B cell (primary cell): ENCODE measurements at places on chromosomes 4 and X.

DNA sequence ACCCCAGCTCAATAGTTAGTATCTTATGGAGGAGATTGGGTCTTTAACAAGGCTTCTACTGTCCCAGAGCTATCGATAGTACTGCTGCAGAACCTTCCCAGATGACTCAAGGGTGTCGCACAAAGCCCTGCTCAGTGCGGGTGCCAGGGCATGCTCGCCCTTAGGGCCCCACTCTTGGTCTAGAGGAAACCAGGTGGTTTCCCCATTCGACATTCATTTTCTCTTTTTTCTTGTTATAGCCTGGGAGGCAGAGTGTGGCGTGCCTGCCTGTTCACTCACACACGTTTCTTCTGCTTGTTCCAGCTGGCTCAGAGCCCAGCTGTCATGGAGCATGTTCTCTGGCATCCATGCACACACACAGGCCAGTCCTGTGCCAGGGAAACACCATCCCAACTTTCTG, 144.5 kb downstream of the SMIM20 start:
- H3K4me1 ChIP-seq = no peaks in the 10 kb centered on the region
- H3K36me3 ChIP-seq = no peaks in the 10 kb centered on the region
- DNase-seq = no peak
- no peaks in the 10 kb centered on the region for H3K27me3 ChIP-seq
- H3K27ac ChIP-seq = no peak overlapping the region
- H3K4me3 ChIP-seq = no peak overlapping the region

GRCh38 chr4:163473576-163473975, at the start of gene TKTL2:
TSS of gene TKTL2 (minus strand) at chr4:163473754. CDS start at chr4:163473734, 20 bp downstream.
- no peak within 1 kb of the TSS for H3K4me3 ChIP-seq
- no peaks in the 10 kb centered on the region for H3K4me1 ChIP-seq
- no peak for DNase-seq
- no peaks in the 10 kb centered on the region for H3K36me3 ChIP-seq
- H3K27me3 ChIP-seq = no peaks in the 10 kb centered on the region
- H3K27ac ChIP-seq = no peak within 1 kb of the TSS

DNA sequence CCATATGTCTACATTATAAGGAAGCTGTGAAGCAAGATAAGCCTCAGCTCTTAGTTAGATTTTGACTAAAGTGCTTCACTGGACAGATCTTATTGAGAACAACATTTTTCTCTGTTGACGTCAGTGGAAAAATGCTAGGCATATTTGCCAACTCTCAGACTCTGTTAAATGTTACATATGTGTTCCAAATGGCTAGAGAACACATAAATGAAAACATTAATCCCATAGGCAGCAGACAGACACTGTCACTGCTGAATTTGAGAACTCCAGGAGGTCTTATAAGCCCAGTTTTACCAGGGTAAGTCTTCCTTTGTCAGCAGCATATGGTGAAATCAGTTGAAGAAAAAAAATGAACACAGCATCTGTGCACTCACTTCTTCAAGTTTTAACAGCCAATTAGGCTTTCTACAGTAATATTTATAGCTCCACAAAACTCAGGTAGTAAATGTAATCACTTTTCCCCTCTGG, 186.9 kb downstream of the CAMK2D start:
- no peak for DNase-seq
- H3K27me3 ChIP-seq = no peaks in the 10 kb centered on the region
- no peak overlapping the region for H3K4me3 ChIP-seq
- peaks cover 1% of the 10 kb centered on the region for H3K36me3 ChIP-seq
- peak overlapping the region; percentile 59 for H3K27ac ChIP-seq
- H3K4me1 ChIP-seq = peaks cover 20% of the 10 kb centered on the region

GRCh38 chrX:1788300-1788911, 173.5 kb downstream of the ASMT start:
- no peak for DNase-seq
- no peaks in the 10 kb centered on the region for H3K27me3 ChIP-seq
- no peaks in the 10 kb centered on the region for H3K4me1 ChIP-seq
- no peaks in the 10 kb centered on the region for H3K36me3 ChIP-seq
- H3K27ac ChIP-seq = no peak overlapping the region

GRCh38 chr4:52877036-52877435, 14.9 kb downstream of the RASL11B start:
- no peak for DNase-seq
- H3K27me3 ChIP-seq = no peaks in the 10 kb centered on the region
- H3K27ac ChIP-seq = no peak overlapping the region

- H3K4me3 ChIP-seq = no peak overlapping the region
- no peak overlapping the region for H3K27ac ChIP-seq
- no peaks in the 10 kb centered on the region for H3K27me3 ChIP-seq
- H3K36me3 ChIP-seq = peaks cover 2% of the 10 kb centered on the region
- no peaks in the 10 kb centered on the region for H3K4me1 ChIP-seq
- DNase-seq = no peak
Observed at GRCh38 chrX:72475952-72476668, 96.5 kb downstream of the HDAC8 start.
